ENCODE measurements at places on chromosomes 11 and 22. TPM values are rescaled to one million over a fixed set of nuclear protein-coding genes. Genes with fewer than 3 reads are reported as not detected.

- H3K4me3 ChIP-seq: no peak overlapping the region
- DNase-seq: no peak
- H3K27ac ChIP-seq: no peak overlapping the region
Measured at GRCh38 chr22:44584256-44584902, 86.3 kb upstream of the RTL6 start.

DNA sequence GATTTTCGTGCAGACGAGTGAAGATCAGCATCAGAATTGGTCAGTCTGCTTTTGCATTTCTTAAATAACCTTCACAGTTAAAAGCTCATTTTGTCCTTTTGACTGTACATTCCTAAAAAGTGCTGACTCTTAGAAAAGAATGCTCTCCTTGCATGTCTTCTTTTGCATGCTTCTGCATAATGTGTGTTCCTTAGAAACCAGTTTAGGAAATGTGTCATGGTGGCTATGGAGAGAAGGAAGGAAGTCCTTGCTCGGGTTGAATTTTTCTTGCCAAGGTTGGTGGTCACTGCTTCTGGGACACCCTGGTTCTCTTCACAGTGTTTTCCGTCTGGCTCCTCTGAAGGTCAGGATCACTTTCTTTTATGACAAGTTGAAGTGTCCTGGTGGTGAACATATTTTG, 6.8 kb downstream of the AP2A2 start:
- H3K36me3 ChIP-seq: no peaks in the 10 kb centered on the region
- DNase-seq: no peak
- H3K27me3 ChIP-seq: no peaks in the 10 kb centered on the region
- H3K4me3 ChIP-seq: no peak overlapping the region
- H3K4me1 ChIP-seq: peaks cover 11% of the 10 kb centered on the region
- H3K27ac ChIP-seq: no peak overlapping the region

DNA sequence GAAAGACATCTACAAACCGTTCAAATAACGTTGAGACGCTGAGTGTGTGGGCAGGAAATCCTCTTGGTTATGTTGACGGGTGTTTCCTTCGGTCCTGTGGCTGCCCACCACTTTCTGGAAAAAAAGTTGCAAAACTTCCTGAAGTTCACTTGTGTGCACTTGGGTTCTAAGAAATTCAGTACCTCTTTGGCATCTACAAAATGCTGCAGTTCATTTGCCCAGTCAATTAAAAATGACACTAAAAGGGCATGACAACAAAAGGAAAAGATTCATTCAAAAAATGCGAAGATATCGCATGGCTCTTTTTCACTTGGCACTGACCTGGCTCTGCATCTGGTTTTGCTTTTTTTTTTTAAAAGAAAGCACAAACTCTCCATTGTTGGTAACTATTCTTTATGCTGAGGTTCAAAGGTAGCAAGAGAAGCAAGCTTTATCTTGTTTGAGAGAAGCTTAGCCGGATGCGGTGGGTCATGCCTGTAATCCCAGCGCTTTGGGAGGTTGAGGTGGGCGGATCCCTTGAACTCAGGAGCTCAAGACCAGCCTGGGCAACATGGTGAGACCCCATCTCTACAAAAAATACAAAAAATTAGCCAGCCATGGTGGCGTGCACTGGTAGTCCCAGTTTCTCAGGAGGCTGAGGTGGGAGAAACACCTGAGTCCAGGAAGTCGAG, 10.6 kb upstream of the XBP1 start:
- DNase-seq: peak; percentile 33
- H3K36me3 ChIP-seq: peaks cover 10% of the 10 kb centered on the region
- H3K27me3 ChIP-seq: no peaks in the 10 kb centered on the region
- H3K27ac ChIP-seq: peak overlapping the region; percentile 5
- peaks cover 24% of the 10 kb centered on the region for H3K4me1 ChIP-seq

- H3K4me1 ChIP-seq: peaks cover 7% of the 10 kb centered on the region
- H3K4me3 ChIP-seq: no peak overlapping the region
- no peaks in the 10 kb centered on the region for H3K27me3 ChIP-seq
- DNase-seq: peak; percentile 64
- H3K36me3 ChIP-seq: no peaks in the 10 kb centered on the region
Measured at GRCh38 chr11:12119502-12119901, 9.1 kb downstream of the MICAL2 start.

Gene CAT
- 222 TPM for polyA plus RNA-seq

Gene CARD16
- polyA plus RNA-seq: 67.3 TPM

Measured in small intestine (tissue), 16 donors.